Small intestine (tissue), 16 donors: ENCODE measurements at places on chromosomes 3 and 15. TPM values are rescaled to one million over a fixed set of nuclear protein-coding genes. Genes with fewer than 3 reads are reported as not detected.

The MUSTN1 gene
- 3.4 TPM for polyA plus RNA-seq

The DNAH1 gene
- 7.2 TPM for polyA plus RNA-seq

The DPPA2 gene
- polyA plus RNA-seq, result not detected

The PLSCR5 gene
- polyA plus RNA-seq, result not detected

The COL6A6 gene
- not detected for polyA plus RNA-seq

The SLC2A2 gene
- 58.9 TPM for polyA plus RNA-seq

The ISLR2 gene
- not detected for polyA plus RNA-seq

The TTC21A gene
- polyA plus RNA-seq, result 3.6 TPM

The IGDCC3 gene
- polyA plus RNA-seq, result not detected

The ROBO1 gene
- 3.8 TPM for polyA plus RNA-seq

The ADCY5 gene
- 6.8 TPM for polyA plus RNA-seq

The RBP2 gene
- polyA plus RNA-seq, result 1,530 TPM

The OSBPL10 gene
- 3.1 TPM for polyA plus RNA-seq

The KCNMB2 gene
- not detected for polyA plus RNA-seq

The DUOX1 gene
- polyA plus RNA-seq, result 2.5 TPM

The CYP8B1 gene
- not detected for polyA plus RNA-seq

The GRM7 gene
- polyA plus RNA-seq, result 0.30 TPM
